NCI-H2081 treated with DMSO at 0.1 percent for 48 hours (cell line): ENCODE measurements at places on chromosomes 13 and 19.

- DNase-seq = no peak
Observed at GRCh38 chr13:75530549-75530961, 7.1 kb downstream of the COMMD6 start.

- no peak for DNase-seq
Observed at GRCh38 chr13:80975903-80976302, 635.0 kb upstream of the SPRY2 start.

- peak; percentile 38 for DNase-seq
Observed at GRCh38 chr19:5686647-5687359, 3.3 kb upstream of the RPL36 start.

- no peak for DNase-seq
Observed at GRCh38 chr13:77599351-77599750, 63.8 kb downstream of the SCEL start.

GRCh38 chr13:77335543-77335942 lies 8.6 kb upstream of the MYCBP2 start:
- DNase-seq = no peak

- no peak for DNase-seq
Observed at GRCh38 chr19:27767234-27767633, 1445.7 kb downstream of the UQCRFS1 start.

GRCh38 chr19:46186717-46187101 lies 38.7 kb downstream of the IGFL2 start:
- no peak for DNase-seq

DNA sequence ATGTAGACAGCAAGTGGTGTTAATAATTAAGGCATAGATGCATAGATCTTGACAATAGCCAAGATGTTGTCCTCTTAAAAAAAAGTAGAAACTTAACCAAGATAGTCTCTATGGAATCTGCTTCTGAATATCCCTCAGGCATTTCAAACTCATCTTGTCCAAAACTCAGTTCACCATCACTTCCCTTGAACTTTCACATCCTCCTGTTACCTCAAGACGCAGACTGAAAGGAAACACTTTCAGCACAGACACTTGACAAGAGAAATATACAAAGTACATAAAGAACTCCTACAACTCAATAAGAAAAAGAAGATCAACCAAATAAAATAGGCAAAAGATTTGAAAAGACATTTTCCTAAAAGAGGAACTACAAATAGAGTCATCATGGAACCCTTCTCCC lies 451.1 kb downstream of the FOXO1 start:
- no peak for DNase-seq

DNA sequence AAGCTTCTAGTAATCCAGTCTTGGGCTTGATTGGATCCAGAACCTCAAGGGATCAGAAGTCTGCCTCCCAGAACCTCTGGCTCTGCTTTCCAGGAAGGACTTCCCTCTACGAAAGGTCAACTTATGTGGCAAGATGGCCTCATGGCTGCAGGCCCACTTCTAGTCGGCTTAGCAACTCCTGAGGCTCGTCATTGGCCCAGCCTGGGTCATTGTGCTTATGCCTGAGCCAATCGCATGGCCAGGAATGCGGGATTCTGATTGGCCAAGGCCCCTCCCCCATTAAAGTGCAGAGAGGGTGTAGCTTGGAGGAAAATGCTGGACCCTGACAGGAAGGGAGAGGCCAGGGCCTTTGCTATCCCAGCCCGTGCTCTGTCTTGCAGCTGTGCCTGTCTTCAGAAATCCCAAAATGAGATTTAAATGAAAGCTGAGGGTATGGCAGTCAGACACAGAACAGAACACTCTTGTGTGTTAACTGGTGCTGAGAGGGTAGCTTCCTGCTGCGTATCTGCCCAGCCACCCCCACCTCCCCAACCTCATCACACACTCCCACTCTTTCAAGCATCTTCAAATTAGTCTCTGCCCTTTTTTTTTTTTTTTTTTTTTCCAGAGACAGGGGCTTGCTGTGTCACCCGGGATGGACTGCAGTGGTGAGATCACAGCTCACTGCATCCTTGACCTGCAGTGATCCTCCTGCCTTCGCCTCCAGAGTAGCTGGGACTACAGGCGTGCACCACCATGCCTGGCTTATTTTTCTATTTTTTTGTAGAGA lies 5.5 kb upstream of the CCNE1 start:
- DNase-seq = no peak

DNA sequence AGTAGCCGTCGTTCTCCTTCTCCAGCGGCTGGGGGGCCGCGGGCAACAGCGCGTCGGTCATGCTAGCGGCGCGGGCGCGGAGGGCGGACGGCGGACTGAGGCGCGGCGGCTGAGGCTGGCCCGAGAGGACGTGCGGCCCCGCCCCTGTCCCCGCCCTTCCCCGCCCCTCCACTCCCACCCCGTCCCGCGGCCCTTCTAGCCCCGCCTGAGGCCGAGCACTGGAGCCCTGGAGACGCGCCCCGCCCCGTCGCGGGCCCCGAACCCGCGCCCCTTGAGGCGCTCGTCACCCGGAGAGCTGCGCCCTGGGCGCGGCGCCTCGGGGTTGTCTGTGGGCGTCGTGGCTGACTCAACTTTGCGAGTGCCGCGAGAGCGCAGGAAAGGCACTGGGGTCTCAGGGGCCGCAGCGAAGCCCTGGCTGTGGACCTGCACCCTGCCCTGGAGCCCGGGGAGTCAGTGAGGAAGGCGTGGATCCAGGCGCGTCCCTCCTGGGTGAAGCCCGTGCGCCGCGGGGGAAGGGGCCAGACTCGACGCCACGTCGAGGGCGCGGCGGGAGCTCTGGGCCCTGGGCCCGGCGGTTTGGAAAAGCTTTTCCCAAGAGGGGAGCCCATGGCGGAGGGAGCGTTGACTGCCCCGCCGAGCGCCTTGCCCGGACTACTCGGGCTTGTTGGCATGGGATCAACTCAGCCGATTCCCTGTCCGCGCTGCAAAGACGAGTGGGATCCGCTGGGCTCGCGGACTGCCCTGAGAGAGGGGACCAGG lies at the start of gene RHPN2:
TSS of gene RHPN2 (minus strand) at position 97 of the 759 bp plus-strand sequence. CDS start at position 61, 36 bp downstream.
- no peak for DNase-seq

DNA sequence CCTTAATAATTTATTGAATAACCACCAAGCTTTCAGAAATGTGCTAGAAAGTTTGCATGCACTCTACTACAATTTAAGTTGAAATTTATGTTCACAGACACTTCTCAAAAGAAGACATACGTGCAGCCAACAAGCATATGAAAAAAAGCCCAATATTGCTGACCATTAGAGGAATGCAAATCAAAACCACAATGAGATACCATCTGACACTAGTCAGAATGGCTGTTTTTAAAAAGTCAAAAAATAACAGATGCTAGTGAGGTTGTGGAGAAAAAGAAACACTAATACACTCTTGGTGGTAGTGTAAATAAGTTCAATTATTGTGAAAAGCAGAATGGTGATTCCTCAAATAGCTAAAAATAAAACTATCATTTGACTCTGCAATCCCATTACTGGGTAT lies 308.8 kb upstream of the PCDH9 start:
- DNase-seq = no peak

- DNase-seq = no peak
Observed at GRCh38 chr19:35501684-35502083, 11.4 kb upstream of the KRTDAP start.

GRCh38 chr13:91785431-91786119 lies 387.2 kb downstream of the GPC5 start:
- DNase-seq = no peak

- DNase-seq = no peak
Observed at GRCh38 chr19:51029718-51030117, 3.3 kb upstream of the KLK11 start.

DNA sequence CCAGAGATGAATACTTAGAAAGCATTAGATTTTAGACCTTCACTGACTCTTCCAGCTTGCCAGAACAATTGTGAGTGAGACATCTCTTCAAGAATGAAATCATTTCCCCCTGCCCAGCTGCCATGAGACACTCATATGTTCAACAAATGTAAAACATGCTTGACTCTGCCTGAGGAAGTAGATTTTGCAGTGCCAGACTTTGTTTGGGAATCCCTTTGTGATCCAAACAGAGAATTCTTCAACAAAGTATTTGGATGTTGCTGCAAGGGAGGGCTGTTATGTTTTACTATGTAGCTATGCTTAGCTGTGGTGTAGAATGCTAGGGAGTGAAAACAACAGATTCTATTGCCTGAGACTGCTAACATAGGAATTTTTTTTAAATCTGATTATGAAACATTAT lies 416.4 kb downstream of the DCT start:
- no peak for DNase-seq

DNA sequence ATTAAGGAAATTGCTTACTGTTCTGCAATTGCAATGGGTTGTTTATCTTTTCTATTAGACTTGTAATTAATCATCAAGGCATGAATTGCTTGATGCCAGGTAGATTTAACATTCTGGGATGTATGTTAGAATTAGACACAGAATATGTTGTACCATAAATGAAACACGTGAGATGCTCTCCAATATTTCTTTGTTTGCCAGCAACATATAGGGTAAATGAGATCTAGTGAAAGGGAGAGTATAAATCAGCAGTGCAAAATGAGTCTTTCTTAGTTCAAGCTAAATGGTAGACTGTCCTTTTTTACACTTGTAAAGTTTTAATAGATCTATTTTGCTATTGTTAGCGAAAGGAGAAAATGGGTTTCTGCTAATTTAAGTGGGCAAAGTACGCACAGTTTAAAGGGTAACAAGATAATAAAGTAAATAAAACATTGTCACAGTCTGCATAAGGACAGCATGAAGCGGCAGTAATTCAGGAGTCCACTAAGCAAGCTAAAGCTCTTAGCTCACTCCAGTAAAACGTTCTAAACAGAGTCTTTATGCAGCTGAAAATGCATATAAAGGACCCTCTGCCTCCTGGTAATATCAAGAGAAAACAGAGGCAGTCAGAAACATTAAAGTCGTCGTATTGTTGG lies 1137.1 kb downstream of the OLFM4 start:
- peak; percentile 18 for DNase-seq

- no peak for DNase-seq
Observed at GRCh38 chr13:20518660-20519100, 7.0 kb downstream of the CRYL1 start.

DNA sequence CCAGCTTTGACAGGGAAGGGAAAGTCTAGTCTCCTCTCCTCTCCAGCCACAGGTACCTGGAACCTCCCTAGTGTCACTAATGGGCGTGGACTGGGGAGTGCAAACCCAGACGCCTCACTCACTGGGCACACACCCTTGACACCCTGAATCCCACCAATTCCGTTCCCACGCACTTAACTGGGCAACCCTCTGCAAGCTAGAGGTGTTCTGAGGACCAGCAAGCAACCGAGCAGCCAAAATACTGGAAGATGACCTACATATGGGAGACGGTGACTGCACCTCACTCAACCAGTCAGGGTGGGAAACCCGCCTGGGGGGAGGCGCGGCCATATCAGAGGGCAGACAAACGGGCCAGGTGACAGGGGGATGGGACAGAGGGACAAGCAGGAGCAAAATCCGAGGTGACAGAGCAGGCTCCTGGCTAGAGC lies 991 bp downstream of the ABHD17A start:
- DNase-seq = no peak

GRCh38 chr13:25819856-25820530 lies 231.8 kb downstream of the SHISA2 start:
- no peak for DNase-seq

GRCh38 chr19:3857449-3858003 lies 11.3 kb downstream of the ZFR2 start:
- no peak for DNase-seq

- no peak for DNase-seq
Observed at GRCh38 chr13:88670509-88670908, 999.3 kb downstream of the SLITRK5 start.

- no peak for DNase-seq
Observed at GRCh38 chr19:532561-533363, 1.2 kb downstream of the CDC34 start.

DNA sequence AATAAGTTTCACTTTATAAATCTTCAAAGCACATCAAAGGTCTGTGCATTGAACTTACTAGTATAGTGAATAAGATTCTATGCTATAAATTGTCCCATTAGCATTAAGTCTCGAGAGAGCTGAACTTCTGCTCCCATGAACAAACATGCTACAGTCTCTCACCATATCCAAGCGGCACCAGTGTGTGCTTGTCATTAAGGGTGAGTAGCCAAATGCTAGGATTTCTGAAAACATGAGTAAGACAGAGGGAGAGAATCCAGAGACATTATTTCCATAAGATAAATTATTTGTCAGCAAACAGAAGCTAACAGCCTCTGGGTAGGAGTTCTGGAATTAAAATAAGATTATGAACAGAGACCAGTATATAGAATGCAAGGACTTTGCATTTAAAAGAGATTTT lies 2882.5 kb downstream of the PCDH9 start:
- DNase-seq = no peak

DNA sequence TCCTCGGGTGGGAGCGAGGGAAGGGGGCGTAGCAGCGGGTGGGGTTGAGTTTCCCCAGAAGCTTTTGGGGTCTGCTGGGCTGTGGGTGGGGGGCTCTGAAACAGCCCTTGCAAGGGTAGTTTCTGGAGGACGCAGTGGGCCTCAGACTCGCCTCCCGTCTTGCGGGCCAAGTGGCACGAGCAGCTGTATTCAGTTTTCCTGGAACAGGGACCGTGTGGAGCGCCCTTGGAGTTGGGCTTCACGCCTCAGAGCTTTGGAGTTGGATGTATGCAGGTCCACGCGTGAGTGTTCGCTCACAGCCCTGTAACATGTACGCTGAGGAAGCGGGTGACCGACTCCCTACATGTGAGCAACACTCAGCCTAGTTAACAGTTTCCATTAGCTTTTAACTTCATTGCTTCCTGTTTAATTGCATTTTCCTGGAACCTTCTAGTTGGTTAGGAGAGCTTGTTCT lies 603 bp downstream of the TM9SF2 start:
- DNase-seq = no peak

DNA sequence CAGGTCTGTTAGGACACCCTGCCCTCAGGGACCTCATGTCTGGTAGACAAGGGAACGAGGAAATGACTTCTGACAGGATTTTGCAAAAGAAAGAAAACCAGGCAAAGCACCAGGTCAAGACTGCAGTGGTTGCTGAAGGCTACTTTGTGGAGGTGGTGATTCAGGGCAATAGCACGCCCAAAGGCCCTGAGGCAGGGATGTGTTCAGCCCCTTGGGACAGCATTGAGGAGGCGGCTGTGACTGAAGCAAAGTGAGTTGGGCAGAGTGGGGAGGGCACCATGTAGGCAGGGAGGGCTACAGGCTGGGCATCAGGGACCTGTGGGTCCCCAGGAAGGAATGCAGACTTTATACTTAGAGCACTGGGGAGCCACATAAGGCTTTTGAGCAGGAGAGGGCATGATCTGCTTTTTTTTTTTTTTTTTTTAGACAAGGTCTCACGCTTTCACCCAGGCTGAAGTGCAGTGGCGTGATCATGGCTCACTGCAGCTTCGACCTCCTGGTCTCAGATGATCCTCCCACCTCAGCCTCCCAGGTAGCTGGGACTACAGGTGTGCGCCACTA lies 10.8 kb upstream of the HOMER3 start:
- no peak for DNase-seq

GRCh38 chr19:33143897-33144405 lies 12.0 kb downstream of the WDR88 start:
- no peak for DNase-seq

DNA sequence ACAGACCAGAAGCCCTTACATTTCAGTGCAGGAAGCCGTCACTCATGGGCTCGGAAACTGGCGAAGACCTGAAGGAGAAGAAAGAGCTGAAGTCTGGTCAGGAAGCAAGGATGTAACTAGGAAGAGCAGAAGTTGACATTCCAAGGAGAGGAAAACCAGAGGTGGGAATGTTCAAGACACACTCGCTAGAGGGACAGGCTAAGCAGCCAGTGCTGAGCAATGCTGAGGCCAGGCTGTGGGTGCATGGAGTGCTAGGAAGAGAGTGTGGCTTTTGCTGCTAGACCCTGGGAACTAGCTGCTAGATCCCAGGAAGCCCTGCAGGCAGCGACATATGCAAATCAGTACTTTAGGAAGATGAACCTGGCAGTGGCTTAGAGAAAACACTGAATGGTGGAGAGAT lies 12.1 kb upstream of the URAD start:
- DNase-seq = no peak
